ENCODE measurements at places on chromosomes 7 and 10.

GRCh38 chr10:125084614-125085257, 75.6 kb downstream of the CTBP2 start:
- no peak for DNase-seq

- DNase-seq = no peak
Measured at GRCh38 chr7:137768366-137768765, 78.4 kb downstream of the DGKI start.

- DNase-seq = no peak
Measured at GRCh38 chr7:12584930-12585329, 14.4 kb downstream of the SCIN start.

DNA sequence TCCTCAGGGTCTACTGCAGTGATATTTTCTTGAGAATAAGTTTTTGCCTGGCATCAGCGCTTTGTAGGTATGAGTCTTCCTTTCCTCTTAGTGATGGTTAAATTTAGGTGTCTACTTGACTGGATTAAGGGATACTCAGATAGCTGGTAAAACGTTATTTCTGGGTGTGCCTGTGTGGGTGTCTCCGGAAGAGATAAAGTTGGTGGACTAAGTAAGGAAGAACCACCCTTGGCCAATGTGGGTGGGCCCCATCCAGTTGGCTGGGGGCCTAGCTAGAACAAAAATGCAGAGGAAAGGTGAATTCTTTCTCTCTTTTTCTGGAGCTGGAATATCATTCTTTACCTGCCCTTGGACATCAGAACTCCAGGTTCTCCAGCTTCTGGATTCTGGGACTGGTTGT, 138.8 kb downstream of the ADCYAP1R1 start:
- DNase-seq = no peak

- DNase-seq = no peak
Measured at GRCh38 chr7:3805151-3805550, 504.1 kb downstream of the SDK1 start.

DNA sequence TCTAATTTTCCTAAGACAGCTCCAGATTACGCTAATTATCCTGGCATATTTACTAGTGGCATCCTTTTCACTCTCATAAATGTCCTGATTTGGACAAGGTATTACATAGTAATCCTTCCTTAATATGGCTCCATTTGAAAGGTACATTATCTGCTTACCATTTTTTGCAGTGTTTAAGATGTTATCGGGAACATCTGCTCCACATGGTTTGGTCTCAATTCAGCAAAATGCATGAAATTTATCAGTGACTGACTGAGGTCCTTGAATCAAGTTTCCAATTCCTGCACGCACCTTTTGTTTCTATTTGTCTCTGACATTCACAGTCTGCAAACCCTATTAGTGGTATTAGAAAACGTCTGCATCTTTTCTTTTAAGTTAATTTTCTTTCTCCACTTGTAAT, 384.1 kb upstream of the KIAA1217 start:
- DNase-seq = no peak

DNA sequence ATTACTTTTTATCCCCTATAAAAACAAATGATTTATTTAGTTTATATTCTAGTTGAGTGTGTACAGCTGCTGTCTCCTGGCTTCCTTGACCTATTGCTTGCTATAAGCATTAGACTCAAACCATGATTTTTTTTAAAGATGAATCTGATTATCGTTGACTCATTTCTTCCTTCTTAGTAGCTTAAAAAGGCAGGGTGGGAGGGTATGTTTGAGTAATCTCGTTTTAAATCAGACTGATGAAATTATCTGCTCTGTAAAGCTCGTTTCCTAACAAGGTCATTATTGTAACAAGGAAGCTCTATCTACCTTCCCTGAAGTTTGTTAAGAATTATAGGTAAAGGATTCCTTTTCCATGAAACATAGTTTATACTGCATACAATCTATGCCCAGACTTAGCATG, 276.3 kb upstream of the KCND2 start:
- DNase-seq = no peak

DNA sequence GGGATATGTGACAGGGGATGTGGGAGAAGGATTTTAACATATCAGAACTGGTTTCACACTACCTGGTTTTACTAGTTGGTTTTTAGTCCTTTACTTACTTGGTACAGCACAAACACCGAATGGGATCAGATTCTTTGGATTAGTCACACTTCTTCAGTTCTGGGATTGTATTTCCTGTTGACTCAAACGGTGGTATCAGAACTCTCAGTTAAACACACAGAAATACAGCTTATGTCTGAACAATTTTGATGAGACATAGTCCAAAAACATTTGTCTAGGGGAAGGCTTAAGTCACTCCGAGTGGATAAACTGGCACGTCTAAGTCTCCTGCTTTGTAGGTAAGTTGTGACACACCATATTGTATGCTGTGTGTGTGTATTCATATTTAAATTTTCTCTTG, 480.5 kb downstream of the PHTF2 start:
- DNase-seq = no peak

DNA sequence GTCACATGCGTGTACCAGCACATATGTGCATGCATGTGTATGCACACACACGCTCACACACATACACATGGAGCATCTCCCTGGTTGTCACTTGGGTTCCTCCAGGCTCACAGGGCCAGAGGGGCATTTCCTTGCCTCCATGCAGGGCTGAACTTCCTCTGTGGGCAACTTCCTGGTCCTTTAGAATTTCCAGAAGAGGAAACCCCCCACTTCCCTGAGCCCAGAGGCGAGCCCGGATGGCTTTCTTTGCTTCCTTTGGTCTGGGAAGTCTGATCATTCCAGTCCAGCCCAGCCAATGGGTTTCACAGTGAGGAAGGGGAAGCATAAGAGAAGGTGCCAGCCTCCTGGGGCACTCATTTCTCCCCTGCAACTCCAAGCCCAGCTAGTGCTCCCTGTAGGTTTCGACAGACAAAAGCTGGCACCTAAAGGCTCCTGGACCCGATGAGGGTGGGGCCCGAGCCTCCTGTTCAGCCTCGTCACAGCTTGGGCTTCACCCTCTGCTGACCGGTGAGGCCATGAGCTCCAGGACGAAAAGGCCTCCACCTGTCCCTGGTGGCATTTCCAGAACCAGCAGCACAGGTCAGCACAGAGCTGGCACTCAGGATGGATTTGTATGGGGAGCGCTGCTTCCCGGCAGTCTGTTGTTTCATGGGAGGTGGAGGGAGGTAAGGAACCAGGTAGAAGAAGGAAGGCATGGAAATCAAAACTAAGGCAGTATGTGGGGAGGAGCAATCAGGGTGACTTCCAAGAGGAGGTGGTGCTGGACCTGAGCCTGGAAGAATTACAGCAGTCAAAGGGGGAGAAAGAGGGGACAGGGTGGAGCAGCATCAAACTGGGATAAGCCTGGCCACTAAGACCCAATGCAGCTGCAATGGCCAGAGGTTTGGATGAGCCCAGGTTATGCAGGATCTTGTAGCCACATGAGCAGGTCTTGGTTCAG, 23.7 kb downstream of the BTBD16 start:
- DNase-seq = no peak

- no peak for DNase-seq
Measured at GRCh38 chr7:20107582-20107981, 109.6 kb downstream of the MACC1 start.

GRCh38 chr7:75599244-75599781, 107.2 kb downstream of the SPDYE5 start:
- DNase-seq = peak; percentile 52

GRCh38 chr10:97481071-97481470, 17.2 kb downstream of the MMS19 start:
- no peak for DNase-seq

DNA sequence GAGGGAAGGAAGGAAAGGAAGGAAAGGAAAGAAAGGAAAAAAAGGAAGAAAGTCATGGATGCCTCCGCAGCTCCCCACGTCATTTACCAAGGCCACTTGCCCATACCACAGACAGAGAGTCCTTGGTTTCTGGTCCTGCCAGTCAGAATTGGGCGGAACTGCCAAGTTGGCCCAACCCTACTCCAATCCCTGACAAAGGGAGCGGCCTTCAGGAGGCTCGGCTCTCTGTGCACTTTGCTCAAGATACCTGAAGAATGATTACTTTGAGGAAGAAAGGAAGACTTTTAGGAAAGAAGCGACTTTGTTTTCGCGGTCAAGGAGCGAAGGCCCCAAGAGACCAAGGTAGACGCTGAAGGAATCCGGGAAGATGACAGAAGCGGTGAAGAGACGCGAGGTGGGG, 49.1 kb upstream of the FXYD4 start:
- DNase-seq = no peak

DNA sequence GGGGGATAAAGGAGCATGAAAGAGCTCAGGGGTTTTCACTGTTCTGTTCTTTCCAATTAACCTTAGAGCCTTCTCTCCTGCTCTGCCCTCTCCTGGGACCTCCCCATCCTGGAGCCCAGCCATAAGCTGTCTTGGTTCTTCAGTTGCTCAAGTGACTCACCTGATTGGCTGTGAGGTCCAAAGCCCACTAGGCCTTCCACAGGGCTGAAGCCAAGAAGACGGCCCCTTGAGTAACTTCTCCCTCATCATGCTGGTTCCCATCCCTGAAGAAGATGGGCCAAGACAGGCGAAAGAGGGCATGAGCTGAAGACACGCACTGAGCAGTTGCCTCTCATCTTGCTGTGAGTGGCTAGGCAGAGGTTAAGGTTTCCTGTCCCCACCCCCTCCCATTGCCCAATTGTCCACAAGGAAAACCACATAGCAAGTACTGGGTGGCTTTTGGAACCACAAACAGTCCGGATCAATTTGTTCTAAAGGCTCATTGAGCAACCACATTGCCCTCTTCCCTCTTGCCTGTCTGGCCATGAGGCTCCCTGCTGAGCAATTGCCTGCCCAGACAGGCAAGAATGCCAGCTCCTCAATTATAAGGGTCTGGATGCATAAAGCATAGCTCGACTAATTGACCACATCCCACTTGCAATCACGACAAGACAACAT, 43.9 kb upstream of the GPAM start:
- no peak for DNase-seq

DNA sequence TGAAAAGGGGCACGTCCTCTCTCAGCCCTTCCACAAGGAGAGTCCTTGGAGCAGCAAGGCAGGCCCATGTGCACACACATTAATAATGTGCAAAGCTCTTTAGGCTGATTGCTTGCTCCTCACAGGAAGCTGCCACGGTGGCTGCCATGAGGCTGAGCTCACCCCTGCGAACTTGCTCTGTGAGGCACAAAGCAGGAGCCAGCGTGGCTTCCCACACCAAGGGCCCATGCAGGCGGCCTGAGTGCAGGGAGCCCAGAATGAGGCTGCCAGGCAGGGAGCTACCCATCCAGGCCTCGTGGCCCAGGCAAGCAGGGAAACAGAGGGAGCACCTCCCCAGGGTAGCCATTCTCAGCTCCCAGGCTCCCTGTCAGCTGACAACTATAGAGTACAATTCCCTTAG, 242.9 kb downstream of the GRID1 start:
- DNase-seq = no peak

DNA sequence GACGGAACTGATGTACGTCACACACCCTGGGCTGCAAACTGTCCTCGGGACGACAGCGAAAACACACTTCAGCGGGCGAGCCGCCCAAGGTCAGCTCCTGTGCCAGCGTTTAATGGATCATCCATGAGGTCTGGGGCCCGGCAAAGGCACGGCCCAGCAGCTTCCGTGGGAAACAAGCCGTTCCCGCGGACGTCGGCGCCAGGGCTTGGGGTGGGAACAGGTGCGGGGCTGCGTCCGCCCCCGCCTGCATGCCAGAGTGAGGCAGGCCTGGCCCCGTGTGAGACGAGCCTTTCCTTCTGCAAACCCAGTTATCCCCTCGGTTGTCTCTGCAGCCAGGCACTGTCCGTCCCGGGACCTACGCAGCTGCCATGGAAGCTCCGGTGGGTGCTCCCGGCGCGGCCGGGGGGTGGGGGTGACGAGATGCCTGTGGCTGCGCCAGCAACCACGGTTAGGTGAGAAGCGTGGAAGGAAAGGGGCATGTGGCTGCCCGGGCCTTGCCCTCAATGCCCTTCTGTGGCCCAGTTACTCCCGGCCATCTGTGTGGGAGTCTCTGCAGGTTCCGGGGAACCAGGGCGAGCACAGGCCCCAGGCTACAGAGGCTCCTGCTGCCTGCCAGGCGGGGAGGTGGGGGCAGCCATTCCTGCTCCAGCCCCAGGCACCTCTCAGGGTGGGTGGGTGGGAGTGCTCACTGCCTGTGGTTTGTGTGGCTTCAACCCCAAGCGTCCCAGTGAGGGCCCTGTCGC, 42.2 kb upstream of the PDGFA start:
- no peak for DNase-seq

- DNase-seq = no peak
Measured at GRCh38 chr10:21337171-21337792, 188.2 kb downstream of the SKIDA1 start.

DNA sequence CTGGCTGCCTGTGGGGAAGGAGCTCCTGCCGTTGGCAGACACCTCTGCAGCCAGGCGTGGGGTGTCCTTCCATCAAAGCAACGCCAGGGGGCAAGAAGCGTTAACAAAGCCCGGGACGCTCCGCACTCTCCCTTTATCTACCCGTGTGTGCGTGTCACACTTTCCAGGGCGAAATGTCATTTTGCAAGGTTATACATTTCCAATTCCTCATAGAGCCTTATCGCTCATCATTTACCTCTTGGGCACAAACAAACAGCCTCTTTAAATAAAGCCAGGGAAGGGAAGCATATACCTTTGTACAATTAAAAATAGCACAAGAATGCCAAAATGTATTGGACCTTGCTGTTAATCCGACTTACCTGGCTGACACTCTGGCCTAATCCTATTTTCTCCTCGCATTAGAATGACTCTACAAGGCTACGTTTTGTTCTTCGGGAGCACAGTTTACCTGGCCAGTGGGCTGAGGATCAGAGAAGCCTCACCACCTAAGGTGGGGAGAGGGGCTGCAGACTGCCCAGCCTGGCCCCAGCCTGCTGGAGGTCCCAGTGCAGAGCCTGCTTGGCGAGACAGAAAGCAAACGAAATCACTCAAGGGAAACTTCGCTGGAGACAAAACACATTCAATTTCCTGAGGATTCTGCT, 77.6 kb upstream of the EN2 start:
- peak; percentile 20 for DNase-seq

- no peak for DNase-seq
Measured at GRCh38 chr10:69211524-69211923, 8.6 kb upstream of the HKDC1 start.

DNA sequence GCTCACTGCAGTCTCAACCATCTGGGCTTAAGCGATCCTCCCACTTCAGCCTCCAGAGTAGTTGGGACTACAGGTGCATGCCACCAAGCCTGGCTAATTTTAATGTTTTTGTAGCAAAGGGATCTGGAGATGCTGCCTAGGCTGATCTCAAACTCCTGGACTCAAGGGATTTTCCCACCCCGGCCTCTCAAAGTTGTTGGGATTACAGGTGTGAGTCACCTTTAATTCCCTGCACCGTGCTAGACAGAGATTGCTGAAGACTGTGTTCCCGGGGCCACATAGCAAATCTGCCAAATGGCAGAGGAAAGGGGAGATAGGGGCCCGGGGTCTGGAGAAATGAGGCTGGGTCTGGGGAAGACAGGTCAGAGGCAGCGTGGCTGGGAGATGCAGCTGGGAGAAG, 20.6 kb upstream of the PSMG3 start:
- no peak for DNase-seq

- no peak for DNase-seq
Measured at GRCh38 chr10:62460393-62460792, 86.2 kb downstream of the ZNF365 start.

DNA sequence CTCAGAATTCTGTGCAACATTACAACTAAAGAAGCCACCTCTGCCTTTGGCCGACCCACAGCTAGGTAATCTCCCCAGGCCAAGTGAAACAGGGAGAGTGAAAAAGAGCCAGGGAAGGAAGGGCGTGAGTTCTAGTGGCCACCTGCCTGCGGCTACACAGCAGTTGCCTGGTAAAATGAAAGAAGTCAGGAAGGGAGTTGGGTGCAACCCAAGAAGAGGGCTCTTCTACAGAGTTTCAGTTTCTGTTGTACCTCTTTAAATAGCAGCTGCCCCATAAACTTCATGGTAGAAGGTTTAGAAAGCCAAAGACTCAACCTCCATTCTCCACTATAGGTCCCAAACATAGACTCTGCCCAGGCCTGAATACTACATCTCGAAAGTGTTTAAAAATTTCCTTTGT, 76.2 kb upstream of the TMEM168 start:
- no peak for DNase-seq

All from NCI-H524 treated with DMSO at 0.1 percent for 48 hours (cell line).